ENCODE measurements at places on chromosomes 13 and 19.

GRCh38 chr19:51799034-51799773 lies 4.2 kb downstream of the FPR3 start:
- DNase-seq = no peak

DNA sequence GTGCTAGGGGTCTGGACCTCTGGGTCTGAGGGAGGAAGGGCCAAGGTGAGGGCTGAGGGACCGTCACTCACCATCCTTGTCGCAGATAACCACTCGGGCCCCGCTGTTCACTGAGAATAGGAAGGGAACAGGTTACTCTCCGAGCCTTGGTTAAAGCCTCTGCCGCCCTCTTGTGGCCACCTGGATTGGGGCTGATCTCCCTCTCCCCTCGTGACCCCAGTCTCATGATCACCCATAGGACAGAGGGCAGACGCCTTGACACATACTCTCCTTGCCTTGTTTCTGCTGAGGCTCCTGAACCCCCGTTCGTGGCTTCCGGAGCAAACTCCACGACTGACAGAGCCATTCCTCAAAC lies 580 bp downstream of the HSD17B14 start:
- peak; percentile 87 for DNase-seq

DNA sequence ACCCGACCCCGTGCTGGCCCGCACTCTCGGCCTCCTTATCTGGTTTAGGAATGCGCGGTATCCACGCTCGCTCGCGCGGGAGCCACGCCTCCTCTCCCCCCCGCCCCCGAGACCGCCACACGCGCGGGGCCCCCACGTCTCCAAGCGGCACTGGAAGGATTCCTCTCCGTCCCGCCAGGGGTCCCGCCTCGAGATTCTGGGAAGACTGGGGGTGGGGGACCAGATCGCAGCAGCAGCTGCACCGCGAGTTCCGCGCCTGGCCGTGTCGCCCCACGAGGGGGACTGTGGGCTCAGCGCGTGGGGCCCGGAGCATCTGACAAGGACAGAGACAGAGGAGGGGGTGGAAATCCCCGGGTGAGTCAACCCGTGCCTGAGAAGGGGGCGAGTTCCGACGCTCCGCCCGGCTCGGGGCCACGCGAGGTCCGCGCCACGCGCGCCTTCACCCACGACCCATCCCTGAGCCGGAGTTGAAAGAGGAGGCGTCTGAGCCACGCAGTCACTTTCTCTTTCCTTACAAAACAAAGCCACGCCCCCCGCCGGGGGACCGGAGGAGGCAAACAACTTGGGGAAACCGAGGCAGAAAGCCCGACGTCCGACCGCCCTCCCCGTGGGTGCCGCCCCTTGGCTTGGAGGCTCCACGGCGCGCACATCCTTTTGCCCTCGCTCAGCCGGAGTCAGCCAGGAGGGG lies 814 bp downstream of the S1PR2 start:
- no peak for DNase-seq

DNA sequence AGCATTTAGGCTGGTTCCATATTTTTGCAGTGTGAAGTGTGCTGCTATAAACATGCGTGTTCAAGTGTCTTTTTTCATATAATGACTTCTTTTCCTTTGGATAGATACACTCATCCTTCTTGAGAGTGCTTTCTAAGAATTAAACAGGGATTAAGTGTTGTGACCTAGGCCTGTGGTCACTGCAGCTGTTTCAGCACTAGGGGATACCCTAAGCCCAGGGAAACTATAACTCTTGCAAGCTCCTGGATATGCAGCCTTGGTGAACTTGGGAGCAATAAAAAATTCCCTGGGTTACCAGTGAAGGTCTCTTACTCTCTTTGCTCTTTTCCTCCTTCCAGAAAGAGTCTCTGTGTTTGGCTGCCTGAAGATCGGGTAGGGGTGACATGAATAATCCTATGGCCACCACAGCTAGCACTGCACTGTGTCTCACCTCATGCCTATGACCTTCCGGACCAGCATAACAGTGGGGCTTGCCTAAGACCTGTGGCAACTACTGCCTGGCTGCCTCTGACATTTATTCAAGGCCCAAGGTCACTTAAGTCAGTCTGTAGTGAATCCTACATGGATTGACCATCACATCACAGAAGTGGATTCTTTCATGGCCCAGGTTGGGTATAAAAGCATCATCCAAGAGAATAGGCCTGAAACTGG lies 799.7 kb downstream of the DACH1 start:
- DNase-seq = no peak

DNA sequence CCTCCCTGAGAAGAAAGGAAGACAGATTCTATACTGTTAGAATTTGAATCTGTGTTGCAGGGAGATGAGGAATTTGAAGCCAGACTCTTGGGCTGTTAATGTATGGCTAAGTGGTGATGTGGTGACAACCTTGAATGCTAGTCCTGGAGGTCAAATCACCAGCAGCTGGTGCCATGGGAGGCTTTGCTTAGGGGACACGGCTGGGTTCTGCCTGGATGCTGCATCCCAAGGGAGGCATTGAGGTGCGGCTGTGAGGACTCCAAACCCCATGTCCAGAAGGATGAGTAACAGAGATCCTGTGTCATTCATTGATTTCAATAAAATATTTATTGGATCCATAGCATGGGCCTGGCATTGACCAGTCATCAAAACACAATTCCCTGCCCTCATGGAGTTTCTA lies 42.3 kb downstream of the RFX2 start:
- no peak for DNase-seq

- no peak for DNase-seq
Measured at GRCh38 chr13:67966065-67966464, 735.9 kb upstream of the PCDH9 start.

GRCh38 chr13:95246292-95247082 lies 54.8 kb downstream of the ABCC4 start:
- no peak for DNase-seq

GRCh38 chr13:101401196-101401595 lies 15.1 kb downstream of the NALCN start:
- DNase-seq = no peak

DNA sequence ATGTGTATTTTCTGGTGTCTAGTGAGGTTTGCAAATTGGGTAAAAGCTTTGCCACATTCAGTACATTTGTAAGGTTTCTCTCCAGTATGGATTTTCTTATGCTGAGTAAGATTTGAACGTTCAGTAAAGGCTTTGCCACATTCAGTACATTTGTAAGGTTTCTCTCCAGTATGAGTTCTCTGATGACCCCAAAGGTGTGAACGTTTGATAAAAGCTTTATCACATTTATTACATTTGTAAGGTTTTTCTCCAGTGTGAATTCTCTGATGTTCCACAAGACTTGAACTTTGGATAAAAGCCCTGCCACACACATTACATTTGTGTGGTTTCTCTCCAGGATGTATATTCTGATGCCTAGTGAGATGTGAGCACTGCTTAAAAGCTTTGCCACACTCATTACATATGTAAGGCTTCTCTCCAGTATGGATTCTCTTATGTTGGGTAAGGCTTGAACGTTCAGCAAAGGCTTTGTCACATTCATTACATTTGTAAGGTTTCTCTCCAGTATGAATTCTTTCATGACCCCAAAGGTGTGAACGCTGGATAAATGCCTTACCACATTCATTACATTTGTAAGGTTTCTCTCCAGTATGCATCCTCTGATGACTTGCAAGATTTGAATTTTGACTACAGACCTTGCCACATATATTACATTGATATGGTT lies 17.4 kb downstream of the ZNF677 start:
- DNase-seq = no peak

DNA sequence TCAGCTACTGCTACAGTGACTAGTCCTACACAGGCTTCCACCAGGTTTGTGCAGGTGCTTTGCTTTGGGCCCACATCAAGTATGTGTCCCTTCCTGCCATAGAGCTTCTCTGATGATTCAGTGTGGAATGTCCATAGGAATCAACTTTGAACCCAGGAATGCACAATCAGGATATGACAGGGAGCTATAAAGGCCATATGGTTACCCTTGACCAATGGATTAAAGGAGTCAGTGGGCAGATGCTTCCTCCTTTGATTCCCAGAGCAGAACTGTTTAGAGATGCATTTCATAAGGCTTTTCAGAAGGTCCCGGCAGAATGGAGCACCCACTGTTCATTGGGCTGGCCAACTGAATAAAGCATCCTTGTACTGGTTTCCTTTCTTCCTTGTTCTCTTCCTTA lies 145.2 kb upstream of the WASF3 start:
- no peak for DNase-seq

DNA sequence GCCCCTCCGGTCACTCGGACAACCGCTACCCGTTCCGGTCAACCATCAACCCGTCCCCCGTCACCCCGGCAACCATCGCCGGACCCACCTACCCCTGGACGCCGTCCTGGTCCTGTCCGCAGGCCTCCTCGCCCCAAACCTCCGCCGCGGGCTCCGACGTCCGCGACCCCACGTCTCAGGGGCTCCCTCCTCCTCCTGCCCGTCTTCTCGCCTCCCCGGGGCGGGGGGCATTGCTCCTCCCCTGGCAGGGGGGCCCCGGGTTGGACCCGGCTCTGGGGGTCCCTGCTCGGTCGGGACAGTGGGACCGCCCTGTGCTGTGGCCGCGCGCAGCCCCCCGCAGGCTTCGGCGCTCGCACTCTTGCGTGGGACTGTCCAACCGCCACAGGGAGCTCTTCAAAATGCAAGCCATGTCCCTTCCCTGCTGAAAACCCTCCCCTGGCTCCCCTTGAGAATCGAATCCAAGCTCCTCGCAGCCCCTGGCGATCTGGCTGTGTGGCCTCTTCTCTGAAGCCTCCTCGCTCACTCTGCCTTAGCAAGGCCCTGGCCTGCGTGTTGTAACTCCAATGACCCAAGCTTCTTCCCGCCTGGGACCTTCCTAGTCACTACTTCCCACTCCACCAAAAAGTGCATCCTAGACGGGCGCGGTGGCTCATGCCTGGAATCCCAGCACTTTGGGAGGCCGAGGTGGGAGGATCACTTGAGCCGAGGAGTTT lies 8.4 kb downstream of the EPHX3 start:
- DNase-seq = no peak

DNA sequence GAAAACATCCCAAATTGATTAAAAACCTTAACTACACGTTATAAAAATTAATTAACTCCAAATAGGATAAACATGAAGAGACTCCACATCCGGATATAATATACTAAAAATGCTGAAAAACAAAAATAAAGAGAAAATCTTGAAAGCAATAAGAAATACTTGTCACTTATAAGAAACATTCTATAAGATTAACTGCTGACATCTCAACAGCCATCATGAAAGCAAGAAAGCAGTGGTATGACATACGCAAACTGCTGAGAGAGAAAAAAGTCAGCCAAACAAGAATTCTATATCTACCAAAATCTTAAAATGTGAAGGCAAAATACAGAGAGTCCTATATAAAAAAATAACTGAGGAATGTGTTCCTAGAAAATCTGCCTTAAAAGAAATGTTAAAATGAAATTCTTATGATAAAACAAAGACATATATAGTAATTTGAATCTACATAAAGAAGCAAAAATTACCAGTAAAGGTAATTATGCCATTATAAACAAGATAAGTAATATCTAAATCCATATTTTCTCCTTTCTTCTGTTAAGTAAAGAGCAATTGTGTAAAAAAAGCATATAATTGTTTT lies 1851.1 kb downstream of the PCDH9 start:
- no peak for DNase-seq

DNA sequence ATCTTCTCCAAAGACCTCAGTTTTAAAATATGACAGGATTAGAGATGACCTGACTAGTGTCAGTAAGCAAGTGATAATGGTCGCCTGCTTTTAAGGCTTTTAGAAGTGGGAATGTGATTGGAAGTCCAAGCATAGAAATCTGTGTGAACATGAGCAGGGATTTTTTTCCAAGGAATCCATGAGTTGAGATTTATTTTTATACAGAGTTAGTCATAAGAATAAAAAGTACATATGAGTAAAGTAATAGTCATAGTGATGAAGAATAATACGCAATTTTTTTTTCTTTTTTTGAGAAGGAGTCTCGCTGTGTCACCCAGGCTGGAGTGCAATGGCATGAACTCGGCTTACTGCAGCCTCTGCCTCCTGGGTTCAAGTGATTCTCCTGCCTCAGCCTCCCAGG lies 1.6 kb downstream of the ZNF546 start:
- no peak for DNase-seq

DNA sequence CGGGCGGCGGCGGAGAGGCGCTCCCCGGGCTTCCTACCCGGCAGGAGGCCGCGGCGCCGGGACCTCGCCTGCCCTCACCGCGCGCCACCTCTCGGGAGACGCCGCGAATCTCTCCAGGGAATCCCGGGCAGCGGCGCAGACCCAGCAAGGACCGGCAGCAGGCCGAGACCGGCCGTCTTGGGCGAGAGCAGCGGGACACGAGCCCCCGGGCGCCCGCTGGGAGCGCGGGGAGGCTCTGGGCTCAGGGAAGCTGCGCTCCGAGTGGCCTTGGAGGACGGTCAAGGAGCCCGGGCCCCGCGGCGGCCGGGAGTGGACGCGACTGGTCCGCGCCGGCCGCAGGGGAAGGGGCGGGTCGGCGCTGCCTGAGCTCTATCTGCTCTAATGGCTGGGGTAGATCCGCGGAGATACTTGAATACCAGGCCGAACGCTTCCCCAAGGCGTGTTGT lies 14.7 kb downstream of the CDX2 start:
- no peak for DNase-seq

DNA sequence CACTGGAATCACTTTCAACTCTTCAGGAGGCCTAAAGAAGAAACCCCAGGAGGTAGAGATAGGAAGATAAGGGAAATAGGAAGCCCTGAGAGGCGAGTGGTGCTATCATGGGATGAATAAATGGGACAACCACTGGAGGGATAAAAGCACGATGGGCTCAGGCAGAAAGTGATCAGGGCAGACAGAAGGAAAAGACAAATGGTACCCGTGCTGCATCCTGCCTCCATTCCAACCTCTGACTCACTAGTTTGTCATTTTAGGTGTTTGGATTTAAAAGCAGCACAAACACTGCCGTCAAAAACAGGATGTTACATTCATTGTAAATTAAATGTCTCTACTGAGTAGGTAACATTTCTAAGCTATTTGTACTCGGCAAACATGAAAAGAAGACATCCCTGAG lies 314.3 kb upstream of the HTR2A start:
- DNase-seq = no peak

DNA sequence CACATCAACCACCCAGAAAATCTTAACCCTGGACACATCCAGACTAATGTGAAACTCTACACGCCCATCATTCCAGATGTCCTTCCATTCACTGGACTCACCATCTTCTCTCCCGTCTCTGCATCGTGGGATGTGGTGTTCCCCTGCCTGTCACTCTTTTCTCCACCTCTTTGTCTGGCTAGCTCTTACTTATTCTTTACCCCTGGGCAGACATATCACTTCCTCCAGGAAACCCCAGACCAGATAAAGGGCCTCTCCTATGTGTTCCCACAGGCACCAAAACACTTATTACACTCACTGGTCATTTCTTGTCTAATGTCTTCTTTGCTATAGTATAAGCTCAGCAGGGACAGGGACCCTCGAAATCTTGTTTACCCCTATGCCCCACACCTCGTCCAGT lies 109.3 kb upstream of the IPO5 start:
- DNase-seq = no peak

- no peak for DNase-seq
Measured at GRCh38 chr19:31066385-31066784, 282.9 kb downstream of the TSHZ3 start.

GRCh38 chr13:105936816-105937215 lies 598.6 kb downstream of the EFNB2 start:
- no peak for DNase-seq

Measured in stimulated activated CD8-positive, alpha-beta memory T cell treated with anti-CD3 and anti-CD28 coated beads, Interleukin-4, amount 100 ng/mL, for 1 hour (primary cell).